ENCODE measurements at places on chromosomes 12 and 14.
A peak's percentile ranks its signal among the peaks of the same experiment; 100 is the strongest.

GRCh38 chr12:52291267-52291935, at the start of gene KRT81:
KRT81 (minus strand) TSS chr12:52291534; CDS start chr12:52291465, 69 bp downstream.
- DNase-seq, result no peak

DNA sequence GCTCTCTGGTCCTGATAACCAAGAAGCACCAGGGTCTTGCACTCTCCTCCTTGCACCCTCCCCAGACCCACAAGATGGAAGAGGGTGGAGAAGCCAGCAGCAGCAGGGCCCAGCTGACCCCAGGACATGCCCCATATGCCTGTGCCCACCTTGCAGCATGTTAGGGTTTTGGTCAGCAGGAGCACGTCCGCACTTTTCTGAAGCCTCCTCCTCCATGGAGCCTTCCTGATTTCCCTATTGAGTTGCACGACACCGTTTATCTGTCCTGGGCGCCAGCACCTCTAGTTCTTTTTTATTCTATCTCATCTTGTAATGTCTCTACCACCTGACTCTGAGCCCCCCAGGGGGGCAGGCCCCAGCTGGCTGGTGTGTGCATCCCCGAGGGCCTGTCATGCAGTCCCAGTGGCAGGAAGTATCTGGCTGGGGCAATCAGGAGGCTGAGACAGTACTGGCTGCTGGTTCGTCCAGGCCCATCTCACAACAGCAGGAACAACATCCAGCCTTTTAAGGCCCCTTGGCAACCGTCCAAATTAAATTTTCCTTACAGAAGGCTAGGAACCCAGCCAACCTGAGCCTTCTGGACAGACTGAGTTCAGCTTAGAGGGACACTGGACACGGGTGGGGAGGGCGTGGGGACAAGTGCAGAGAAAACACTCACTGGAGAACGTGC, 39.6 kb downstream of the CCDC85C start:
- no peak for DNase-seq

DNA sequence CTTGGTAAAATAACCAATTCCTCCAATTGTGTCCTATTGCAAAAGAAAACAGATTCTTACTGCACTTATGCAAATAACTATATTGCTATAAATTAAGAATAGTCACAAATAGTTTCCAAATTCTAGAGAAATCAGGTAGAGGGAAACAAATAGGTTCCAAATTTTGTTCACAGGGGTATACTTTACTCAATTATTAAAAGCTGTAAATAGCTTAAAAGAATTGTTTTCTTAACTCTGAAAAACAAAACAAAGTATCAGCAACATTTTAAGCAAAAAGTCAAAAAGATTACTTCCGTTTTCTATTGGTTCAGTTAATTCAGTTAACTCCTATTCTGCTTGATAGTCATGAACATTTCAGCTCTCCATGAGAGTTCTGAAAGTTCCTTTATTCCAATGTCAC, 85.6 kb upstream of the PPP4R3A start:
- no peak for DNase-seq

DNA sequence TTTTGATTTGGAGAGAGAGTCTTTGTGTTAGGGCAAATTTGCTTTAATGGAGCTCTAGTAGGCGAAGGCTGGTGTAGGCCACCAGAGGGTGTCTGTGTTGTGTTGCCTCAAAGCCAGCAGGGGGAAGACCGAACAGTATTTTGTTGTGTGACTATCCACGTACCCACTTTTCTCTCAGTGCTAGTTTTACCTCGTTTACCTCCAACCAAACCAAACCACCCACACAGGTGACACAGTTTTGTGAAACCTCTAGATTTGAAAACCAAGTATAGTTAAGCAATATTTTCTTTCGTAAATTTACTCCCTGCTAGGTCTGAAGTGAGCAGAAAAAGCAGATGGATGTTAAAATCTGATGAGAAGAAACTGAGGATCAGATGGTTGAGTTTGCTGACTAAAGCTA, 36.3 kb upstream of the NPFF start:
- DNase-seq, result peak; percentile 19

DNA sequence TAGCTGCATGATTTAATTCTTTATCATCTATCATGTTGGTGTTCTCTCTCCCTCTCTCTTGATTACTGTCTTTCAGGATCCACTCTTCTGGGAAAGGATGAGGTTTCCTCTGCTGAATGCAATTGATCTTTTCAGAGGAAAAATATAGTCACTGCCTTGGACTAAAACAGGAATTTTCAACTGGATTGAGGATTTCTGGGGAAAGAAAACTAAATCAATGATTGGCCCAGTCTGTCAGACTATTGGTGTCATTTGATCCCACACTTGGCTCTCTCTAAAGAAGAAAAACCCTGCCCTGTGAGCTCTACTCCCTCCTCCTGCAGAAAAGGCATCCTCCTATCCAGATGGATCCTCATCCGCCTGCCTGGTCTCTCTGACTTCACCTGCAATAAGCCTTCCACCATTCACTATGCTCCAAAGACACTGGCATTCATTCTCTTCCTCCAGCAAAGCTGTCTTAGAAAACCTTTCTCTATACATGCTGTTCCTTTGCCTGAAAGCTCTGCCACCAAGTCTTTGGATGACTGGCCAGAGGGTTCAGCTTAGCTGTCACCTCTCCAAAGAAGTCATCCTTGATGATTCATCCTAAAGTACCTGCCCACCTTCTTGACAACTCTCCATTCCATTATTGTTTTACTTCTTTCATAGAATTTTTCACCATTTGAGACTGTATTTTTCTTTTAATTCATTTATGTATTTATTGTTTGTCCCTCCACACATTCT, 127.7 kb upstream of the CAND1 start:
- no peak for DNase-seq

GRCh38 chr12:98644433-98644711, 216 bp downstream of the IKBIP start:
- DNase-seq, result no peak

- DNase-seq, result no peak
Measured at GRCh38 chr14:75264036-75264435, 14.6 kb upstream of the FOS start.

DNA sequence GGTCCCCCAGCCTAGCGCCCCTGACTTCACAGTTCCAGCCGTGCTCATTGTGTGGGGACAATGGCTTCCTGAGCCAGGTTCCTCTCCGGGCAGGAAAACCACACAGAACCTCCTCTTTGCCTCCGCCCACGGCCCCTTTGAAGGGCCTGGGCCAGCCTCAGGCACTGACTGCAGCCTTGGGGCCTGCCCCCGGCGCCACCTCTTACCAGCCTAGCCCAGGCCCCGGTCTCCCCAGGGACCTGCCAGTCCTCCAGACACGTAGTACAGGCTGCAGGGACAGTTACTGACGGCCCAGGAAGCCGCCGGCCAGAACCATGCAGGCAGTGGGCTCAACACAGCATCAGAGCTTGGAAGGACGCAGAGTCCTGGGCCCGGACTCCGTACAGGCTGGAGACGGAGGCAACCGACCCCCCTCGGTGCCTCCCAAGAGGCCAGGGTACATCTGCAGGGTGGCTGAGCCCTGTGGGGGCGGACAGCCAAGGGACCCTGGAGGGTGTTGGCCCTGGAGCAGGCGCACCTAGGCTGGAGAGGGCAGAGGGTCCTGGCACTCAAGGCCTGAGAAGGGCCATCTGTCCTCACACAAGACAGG, 20.9 kb upstream of the NUDT14 start:
- DNase-seq, result no peak

DNA sequence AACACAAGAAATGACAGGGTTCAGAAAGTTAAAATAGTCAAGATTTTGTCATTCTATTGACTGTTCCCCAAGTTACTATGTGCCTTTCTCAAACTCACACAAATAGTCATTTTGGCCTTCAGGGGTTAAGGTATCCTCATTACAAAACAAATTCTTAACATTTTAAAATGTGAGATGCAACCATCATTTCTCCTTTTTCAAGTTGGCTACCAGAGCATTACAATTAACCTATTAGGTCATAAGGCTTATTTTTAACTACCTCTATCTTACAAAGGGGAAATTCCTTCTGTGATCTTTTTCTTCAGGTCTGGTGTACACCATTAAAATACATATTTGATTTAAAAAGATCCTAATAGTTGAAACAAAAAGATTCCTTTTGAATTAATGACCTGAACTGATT, 61.2 kb downstream of the SLC38A1 start:
- DNase-seq, result no peak

- no peak for DNase-seq
Measured at GRCh38 chr14:76589246-76589645, 172.0 kb upstream of the VASH1 start.
